ENCODE measurements at places on chromosomes 12 and 14. TPM values are rescaled to one million over a fixed set of nuclear protein-coding genes. Genes with fewer than 3 reads are reported as not detected.
A peak's percentile ranks its signal among the peaks of the same experiment; 100 is the strongest.

PIWIL1 gene
- 0.68 TPM for polyA plus RNA-seq

- DNase-seq = no peak
Measured at GRCh38 chr14:83347874-83348273, 1814.2 kb upstream of the SEL1L start.

DNA sequence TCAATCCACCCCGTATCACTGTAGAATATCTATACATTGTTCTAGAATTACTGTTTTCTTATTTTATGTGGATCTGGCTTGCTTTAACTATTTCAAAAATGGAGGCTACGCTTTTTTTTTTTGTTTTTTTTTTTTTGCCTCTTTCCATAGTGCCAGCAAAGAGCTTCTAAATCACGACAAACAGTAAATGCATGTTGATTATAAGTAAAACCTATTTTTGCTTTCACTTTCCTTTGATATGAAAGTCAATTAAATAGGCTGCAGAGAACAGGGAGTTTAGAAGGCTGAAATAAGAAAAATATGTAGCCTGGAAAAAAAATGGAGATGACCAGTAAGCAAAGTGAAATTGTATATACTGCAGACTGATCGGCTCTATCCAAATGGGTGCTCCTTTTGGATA is 112.3 kb upstream of the AMIGO2 start:
- DNase-seq = no peak

KRT74 gene
- not detected for polyA plus RNA-seq

DNA sequence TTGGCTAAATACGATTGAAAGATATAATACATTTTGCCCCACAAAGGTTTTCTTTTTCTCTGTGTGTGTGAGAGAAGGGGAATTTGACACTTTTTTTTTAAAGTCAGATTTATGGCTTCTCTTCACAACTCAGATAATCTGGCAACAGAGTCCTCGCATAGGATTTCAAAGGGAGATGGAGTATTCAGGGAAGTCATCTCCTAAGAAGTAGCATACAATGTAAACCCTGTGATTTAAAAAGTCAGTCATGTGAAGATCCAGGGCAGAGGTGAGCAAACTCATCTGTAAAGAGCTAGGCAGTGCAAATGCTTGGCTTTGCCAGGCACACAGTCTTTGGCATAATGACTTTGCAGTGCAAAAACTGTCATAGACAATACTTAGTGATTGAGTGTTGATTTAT is 1526.3 kb downstream of the AACS start:
- DNase-seq = no peak

GALNT8 gene
- polyA plus RNA-seq = 3.3 TPM

DNA sequence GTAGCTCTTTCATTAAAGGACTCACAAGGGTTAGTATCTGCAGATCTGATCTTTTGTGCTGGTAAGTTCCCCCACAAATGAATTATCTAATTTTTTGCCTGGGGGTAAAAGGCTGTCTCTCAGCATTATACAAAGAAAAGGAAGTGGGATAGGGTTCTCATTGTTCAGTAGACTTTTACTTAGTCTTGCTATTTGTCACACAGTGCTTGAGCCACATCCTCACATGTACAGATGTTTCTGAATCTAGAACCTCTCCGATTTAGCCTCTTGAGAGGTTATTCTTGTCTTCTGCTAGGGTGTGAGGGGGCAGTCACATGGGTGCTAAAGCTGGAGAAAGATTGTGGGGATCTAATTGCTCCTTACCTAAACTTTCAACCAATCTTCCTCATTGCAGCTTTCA is 93.0 kb downstream of the SLC41A2 start:
- no peak for DNase-seq

PTGDR gene
- polyA plus RNA-seq = 0.18 TPM

DNA sequence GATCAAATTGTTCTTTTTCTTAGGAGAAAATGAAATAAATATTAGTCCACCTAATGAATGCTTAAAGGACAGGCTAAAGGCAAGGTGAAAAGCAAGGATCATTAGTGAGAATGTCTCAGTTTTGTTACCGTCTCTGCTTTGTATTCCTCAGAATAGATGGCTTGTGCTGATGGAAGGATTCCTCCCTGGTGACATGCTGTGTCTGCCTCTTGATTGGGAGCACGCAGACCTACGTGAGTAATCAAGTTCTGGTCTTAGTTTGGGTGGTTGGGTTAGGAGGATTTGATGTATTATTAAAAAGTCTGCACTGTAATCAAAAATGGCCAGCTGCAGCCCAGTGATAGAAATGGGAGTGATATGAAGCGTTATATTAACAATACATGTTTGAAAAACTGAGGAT is 78.8 kb upstream of the RTL1 start:
- no peak for DNase-seq

GRCh38 chr14:26132061-26132645 is 465.7 kb downstream of the NOVA1 start:
- no peak for DNase-seq

GRCh38 chr14:21868442-21869046 is 194.9 kb upstream of the OR4E1 start:
- DNase-seq = no peak

MYF6 gene
- polyA plus RNA-seq = 0.14 TPM

PLXNC1 gene
- 7.1 TPM for polyA plus RNA-seq

- DNase-seq = no peak
Measured at GRCh38 chr14:104286086-104286485, 147.7 kb downstream of the KIF26A start.

SLC25A29 gene
- 41.9 TPM for polyA plus RNA-seq

KRT85 gene
- not detected for polyA plus RNA-seq

DNA sequence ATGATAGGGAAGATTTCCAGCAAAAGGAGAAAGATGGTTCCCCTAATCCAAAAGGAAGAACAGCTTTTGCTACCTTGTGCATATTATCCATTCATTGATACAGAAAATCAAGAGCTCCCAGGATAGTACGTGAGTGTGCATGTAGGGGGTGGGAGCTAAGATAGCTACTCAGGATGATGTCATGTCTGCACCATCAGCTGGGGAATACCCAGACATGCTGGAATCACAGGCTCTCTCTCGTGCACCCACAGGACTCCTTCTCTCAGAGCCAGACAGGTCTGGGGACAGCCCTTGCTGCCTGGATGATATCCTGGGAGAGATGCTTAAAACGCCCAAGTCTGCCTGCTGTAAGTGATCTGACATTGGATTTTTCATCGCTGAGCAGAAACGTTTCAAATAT is 38.9 kb downstream of the FOXN3 start:
- DNase-seq = no peak

- DNase-seq = no peak
Measured at GRCh38 chr12:19572920-19573558, 133.7 kb downstream of the AEBP2 start.

- no peak for DNase-seq
Measured at GRCh38 chr12:119661882-119662281, 6.1 kb upstream of the PRKAB1 start.

IL31 gene
- polyA plus RNA-seq = not detected

- DNase-seq = no peak
Measured at GRCh38 chr14:100769035-100769939, 42.6 kb downstream of the DLK1 start.

GUCY2C gene
- polyA plus RNA-seq = 0.60 TPM

GRCh38 chr12:14283489-14284144 is 81.9 kb upstream of the ATF7IP start:
- peak; percentile 29 for DNase-seq

DNA sequence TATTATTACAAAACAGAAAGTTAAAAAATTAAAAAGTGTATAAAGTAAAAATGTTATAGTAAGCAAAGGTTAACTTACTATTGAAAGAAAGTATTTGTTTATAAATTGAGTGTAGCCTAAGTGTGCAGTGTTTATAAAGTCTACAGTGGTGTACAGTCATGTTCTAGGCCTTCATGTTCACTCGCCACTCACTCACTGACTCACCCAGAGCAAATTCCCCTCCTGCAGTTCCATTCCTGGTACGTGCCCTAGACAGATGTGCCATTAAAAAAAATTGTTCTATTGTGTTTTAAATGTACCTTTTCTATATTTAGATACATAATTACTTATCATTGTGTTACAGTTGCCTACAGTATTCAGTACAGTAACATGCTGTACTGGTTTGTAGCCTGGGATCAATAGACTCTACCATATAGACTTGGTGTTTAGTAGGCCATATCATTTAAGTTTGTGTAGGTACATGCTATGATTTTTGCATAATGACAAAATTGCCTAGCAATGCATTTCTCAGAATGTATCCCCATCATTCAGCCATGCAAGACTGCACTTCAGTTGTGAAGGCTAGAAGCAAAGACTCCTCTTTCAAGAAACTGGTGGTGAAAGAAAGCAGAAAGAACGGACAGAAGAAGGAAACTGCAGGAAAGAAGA is 100.6 kb downstream of the DACT1 start:
- no peak for DNase-seq

DNA sequence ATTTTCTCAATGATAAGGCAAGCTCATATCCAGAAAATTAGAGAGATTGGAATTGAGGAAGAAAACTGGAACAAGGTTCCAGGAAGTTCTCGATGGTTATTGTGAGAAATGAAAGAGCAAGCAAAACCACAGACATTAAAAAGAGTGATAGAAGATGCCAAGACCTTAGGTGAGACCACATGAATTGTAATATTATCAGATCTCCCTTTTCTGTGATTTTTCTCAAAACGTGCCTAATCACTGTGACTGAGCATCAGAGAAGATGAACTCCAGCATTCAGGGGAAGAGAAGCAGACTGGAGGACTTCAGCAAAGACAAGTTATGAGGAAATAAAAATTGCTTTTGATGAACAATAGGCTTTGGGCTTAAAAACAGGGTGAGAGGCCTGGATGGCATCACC is 278.8 kb downstream of the SOX5 start:
- no peak for DNase-seq

- DNase-seq = no peak
Measured at GRCh38 chr12:69059465-69060457, 126.8 kb upstream of the CPM start.

- DNase-seq = no peak
Measured at GRCh38 chr12:113092607-113093408, 36.3 kb downstream of the DTX1 start.

GRCh38 chr14:96257056-96257455 is 1.0 kb downstream of the BDKRB1 start:
- DNase-seq = no peak

Data from right renal cortex interstitium (tissue), 3 donors.